ENCODE measurements at places on chromosomes 13 and 19.

GRCh38 chr19:33207040-33207620 is 13.0 kb downstream of the LRP3 start:
- DNase-seq: no peak

GRCh38 chr13:33628662-33629061 is 189.3 kb upstream of the RFC3 start:
- no peak for DNase-seq

GRCh38 chr19:10846500-10847202 is 1.6 kb upstream of the C19orf38 start:
- no peak for DNase-seq

DNA sequence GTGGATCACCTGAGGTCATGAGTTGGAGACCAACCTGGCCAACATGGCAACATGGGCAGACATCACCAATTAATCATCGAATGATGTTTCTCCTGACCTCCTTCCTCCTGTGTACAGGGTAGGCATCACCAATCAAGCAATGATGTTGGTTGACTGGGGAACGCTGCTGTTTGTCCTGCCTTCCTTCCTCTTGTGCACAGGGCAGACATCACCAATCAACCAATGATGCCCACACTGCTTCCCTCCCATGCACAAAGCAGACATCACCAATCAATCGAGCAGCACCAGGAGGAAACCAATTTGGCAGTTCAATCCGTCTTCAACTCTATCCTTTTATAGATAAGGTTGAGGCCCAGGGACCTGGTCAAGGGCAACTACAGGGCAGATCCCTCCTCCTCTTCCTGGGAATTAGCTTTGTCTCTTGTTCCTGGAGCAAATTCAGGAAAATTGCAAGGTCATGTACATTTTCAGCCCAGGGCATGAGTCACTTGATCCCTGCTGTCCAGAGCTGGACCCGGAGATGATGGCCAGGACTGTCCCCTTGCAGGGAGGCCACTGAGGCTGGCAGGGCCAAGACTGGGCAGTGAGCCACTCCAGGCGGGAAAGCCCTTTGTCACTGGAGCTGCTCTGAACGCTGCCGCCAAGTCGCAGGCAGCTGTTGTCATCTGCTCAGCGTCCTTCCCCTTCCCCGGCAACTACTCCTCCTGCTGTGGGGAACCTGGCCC is 5.3 kb upstream of the CSNK1G2 start:
- DNase-seq: peak; percentile 40

GRCh38 chr13:103431856-103432255 is 365.6 kb upstream of the SLC10A2 start:
- no peak for DNase-seq

GRCh38 chr19:1313695-1314613 is 28.3 kb downstream of the EFNA2 start:
- no peak for DNase-seq

- DNase-seq: no peak
Observed at GRCh38 chr19:4186087-4186993, 3.9 kb downstream of the ANKRD24 start.

- no peak for DNase-seq
Observed at GRCh38 chr13:85377783-85378182, 421.4 kb downstream of the SLITRK6 start.

- DNase-seq: no peak
Observed at GRCh38 chr19:51566489-51567100, 4.5 kb upstream of the ZNF175 start.

GRCh38 chr13:94556621-94557020 is 39.3 kb downstream of the TGDS start:
- DNase-seq: no peak

DNA sequence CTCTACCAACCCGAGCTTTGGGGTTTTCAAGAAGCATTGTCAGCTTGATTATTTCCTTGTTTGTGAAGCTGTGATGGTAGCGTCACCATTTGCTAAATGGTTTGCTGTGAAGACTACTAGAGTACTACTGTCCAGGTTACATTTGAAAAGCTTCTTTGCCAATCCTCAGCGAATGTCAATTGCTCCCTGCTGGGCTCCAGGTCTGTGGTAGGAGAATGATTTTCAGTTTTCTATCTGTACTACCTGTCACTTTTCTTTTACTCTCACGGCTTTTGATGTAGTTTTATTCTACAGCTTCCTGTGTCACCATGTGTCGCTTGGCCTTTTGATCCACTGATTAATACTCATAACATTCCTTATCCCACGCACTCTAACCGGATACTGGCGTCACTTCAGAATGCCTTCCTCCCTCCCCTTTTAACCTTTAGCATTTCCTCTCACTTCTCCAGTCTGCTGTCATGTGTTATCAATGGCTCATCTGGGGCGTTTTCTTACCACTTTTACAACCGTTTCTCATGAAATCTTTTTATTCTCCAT is 7.5 kb upstream of the GPR183 start:
- DNase-seq: no peak

Data from C1 segment of cervical spinal cord (tissue), 14 donors.